ENCODE measurements at places on chromosomes 4 and X.
A peak's percentile ranks its signal among the peaks of the same experiment; 100 is the strongest.

GRCh38 chr4:164779080-164779479, 25.1 kb downstream of the SMIM31 start:
- no peak for DNase-seq

- DNase-seq = no peak
Observed at GRCh38 chr4:42360256-42360669, 37.0 kb upstream of the SHISA3 start.

GRCh38 chrX:153444333-153445011, 1.4 kb downstream of the TREX2 start:
- no peak for DNase-seq

DNA sequence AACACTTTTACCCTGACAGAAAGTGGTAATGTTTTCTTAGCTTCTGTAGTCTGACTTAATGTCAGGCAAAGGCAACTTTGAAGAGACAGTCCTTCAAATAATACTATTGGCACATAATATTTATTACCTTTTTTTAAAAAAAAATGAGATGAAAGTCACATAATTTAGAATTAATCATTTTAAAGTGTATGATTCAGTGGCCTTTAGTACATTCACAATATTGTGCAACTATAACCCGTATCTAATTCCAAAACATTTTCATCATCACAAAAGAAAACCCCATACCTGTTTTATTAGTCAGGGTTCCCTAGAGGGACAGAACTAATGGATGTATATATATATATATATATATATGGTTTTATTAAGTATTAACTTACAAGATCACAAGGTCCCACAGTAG, 94.8 kb upstream of the TEX13A start:
- DNase-seq = no peak

DNA sequence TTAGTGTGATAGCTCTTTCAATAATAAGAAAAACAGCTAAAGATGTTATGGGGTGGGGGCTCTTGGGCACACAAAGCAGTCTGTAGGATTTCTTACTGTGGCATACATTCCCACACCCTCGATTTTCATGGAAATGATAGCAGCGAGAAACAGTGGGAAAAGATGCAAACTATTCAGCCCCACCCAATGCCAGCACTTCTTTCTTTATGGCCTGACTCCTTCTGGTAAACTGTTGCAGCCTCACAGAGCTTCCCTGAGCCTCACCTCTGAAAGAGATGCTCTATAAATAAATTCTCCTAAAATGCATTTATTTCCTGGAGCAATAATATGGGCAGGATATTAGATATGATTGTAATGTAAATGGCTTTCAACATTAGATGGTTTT, 910 bp downstream of the ANK2 start:
- DNase-seq = peak; percentile 9

GRCh38 chr4:23366557-23366906, 523.3 kb downstream of the PPARGC1A start:
- DNase-seq = no peak

GRCh38 chr4:138609943-138610350, 367.8 kb upstream of the SLC7A11 start:
- DNase-seq = no peak

DNA sequence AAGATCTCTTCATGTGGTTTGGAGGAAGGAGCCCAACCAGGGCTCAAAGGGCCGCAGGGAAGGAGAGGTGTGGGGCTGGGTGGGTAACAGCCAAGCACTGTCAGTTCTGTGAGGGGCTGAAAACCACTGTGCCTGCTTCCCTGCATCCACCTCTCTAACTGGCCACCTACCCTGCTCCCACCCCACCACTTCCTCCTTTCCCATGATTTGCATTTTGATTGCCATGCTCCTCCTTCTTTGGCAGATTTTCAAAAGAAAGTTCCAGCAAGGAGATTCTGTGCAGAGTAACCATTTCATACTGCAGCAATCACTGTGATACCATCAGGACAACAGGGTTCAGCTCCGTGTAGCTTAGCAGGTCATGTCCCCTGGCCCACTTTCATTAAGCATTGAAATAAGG, 1.8 kb downstream of the ZNF674 start:
- DNase-seq = no peak

GRCh38 chr4:184329659-184330400, 112.2 kb upstream of the ENPP6 start:
- DNase-seq = no peak

DNA sequence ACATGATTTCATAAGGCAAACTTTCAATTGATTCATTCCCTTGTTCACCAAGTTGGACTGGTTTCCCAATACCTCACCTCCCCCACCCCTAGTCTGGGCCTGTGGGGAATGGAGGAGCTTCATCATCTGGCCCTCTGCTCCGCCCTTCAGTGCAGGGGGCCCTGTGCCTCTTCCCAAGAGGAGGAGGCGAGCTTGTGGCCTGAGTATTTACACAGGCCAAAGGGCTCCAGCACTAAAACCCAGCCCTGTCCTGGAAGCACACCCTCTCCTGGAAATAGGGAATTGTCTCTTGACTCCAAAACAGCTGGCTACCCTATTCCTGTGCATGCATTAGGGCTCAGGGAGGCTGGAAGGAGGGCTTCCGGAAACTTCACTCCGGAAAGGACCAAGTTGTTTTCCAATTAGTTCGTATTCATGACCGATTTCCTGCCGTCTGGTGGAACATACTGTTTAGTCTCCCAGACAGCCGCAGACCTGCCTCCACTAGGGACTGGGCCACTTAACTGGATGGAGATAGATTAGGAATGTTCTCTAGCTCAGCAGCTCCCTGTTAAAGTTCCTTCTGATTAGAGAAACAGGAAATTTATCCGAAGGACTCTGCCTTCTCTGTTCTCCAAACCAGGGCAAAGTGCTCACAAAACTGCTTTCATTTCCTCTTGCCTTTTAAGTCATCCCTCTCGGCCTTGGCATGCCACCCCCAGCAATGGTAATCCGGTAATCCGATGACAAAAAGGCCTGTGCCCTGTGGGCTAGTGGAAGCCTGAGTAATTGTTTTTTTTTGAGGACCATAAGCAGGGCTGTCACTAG, 5.8 kb downstream of the SRPX2 start:
- DNase-seq = no peak

DNA sequence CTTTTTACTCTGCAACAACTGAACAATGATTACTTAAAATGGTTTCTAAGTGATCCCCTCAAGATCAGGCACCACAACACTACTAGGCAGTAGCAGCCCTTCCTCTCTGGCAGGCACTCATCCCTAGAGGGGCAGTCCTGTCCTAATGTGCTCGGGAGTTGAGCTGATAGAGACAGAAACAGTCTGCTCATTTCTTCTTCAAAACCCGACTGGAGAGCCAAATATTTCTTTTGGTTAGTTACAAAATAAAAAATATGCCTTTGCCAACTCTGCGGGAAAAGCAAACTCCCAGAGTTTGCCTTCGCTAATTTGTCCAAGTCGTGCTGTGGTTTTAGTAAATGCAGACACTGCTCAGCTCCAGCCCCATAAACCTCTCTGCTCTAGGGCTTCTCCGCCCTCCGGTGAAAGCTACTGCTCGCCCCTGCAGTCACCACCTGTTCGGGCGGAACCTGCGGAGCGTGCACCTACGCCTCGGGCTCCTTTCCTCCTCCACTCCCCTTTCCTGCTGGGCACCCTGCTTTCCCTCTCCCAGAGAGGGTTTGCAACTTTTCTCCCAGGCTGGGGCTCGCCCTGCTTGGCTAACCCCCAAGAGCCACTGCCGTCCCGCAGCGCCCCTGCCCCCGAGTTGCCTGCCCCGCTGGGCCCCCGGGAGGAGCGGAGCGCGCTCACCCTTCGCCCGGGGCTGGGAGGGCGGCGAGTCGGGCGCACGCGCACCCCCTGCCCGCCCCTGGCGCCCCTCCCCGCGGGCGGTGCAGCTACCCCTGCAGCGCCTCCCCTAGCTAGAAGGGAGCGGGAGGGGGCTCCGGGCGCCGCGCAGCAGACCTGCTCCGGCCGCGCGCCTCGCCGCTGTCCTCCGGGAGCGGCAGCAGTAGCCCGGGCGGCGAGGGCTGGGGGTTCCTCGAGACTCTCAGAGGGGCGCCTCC, at the start of gene NPNT:
Gene NPNT, plus strand, starts transcription at position 812 of the 923 bp plus-strand sequence. CDS start 182 bp downstream, outside the sequence.
- DNase-seq = no peak

GRCh38 chr4:181647396-181648147, 595.6 kb upstream of the TENM3 start:
- no peak for DNase-seq

DNA sequence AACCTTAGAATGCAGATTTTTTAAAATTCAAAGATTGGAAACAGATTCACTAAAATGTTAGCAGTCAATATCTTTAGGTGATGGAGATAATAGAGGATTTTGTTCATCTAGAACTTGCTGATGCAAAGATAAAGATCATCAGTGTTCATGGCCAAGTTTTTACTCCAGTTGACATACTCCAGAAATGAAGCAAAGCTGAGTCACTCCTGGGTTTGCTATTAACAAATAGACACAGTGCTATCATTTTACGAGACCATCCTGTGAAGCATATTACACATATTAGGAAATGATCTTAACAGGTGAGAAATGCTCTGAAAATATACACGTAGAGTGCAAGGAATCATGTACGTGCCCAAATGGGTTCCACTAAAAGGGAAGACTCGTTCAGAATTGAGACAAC, 170.6 kb upstream of the FAM9B start:
- DNase-seq = no peak

DNA sequence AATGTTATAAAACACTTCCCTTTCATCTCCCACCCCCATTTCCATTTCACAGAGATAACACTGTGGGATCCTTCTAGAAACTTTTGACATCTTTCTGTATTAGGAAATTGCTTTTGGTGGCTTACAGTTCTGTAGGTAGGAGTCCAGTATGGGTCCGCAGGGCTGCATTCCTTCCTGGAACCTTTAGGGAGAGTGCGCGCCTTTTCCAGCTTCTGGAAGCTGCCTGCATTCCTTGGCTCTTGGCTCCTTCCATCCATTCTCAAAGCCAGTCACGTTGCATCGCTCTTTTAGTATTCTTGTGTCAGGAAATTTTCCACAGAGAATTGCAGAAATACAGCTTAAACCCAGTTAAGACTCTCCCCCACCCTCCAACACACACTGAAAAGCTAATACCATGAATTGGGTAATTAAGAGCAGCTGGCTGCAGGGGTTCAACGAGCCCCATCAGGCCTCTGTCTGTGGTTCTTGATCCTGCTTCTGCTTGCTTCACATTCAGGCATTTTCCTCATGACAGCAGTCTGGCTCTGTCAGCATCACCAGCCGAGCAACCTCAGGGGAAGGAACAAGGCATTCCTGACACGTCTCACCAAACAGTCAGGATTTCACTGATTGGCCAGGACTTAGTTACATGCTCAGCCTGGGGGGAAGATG, 48.8 kb downstream of the SEPTIN11 start:
- no peak for DNase-seq

DNA sequence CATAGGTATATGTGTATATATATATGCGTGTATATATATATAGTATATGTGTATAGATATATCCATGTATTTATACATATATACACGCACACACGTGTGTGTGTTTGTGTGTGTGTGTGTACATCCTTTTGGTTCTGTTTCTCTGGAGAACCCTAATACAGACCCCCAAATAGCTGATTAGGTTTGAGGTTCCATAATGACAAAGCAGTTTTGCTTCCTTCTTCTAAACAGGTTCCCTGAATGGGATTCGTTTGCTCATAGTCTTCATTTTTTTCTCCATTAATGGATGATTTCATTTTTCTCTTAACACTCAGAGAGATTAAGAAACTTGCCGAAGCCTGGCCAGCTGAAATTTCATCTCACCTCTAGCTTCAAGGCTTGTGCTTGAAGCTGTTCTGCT, 234.0 kb upstream of the BCOR start:
- no peak for DNase-seq

Measured in NT2/D1 (cell line).